Hepatocyte (in vitro differentiated cells): ENCODE measurements at places on chromosomes 12 and 14. TPM values are rescaled to one million over a fixed set of nuclear protein-coding genes. Genes with fewer than 3 reads are reported as not detected.

ADAM21 gene
- total RNA-seq: 0.43 TPM in 1 of 2 replicates, not detected in the other

HRK gene
- total RNA-seq: 0.08 TPM in 1 of 2 replicates, not detected in the other

TBK1 gene
- total RNA-seq: 24.0 and 26.1 TPM in 2 replicates

TSPAN11 gene
- total RNA-seq: 7.5 and 9.6 TPM in 2 replicates

P2RX4 gene
- 81.8 and 114 TPM in 2 replicates for total RNA-seq

GDF11 gene
- total RNA-seq: 7.9 and 10.8 TPM in 2 replicates

RNF31 gene
- 27.8 and 35.0 TPM in 2 replicates for total RNA-seq

CCDC197 gene
- total RNA-seq: not detected in 2 replicates

SLC25A47 gene
- total RNA-seq: 1.6 and 1.8 TPM in 2 replicates

DIP2B gene
- 31.8 TPM in 2 replicates for total RNA-seq

METTL3 gene
- 31.9 and 44.1 TPM in 2 replicates for total RNA-seq

ACRBP gene
- total RNA-seq: 0.20 and 0.68 TPM in 2 replicates

ANO2 gene
- total RNA-seq: 0.44 and 1.9 TPM in 2 replicates

AP5M1 gene
- total RNA-seq: 35.8 and 38.3 TPM in 2 replicates

MSRB3 gene
- 17.1 and 19.2 TPM in 2 replicates for total RNA-seq

NRL gene
- 1.2 and 4.8 TPM in 2 replicates for total RNA-seq

HOXC13 gene
- total RNA-seq: 0.20 and 0.40 TPM in 2 replicates

CLEC2B gene
- 5.0 and 5.7 TPM in 2 replicates for total RNA-seq

DCD gene
- not detected in 2 replicates for total RNA-seq

KRT75 gene
- not detected in 2 replicates for total RNA-seq
